ENCODE measurements at places on chromosomes 6 and 20.

DNA sequence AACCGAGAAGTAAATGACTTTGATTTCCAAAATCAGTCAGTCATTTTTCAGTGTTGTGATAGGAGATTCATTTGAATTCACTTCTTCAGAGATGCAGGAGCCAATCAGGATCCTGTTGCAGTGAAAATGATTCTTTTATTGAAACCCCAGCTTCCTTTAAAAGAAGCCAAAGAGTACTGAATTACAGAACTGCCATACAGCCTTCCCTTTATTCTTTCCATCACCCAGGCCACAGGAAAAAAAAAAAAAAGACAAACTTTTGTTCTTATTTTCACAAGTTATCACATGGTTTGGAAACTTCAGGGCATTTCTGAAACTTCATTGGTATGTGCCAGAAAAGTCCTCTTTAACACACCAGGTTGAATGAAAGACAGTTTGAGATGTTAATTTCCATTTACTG, 1.8 kb upstream of the CARMIL1 start:
- DNase-seq, result no peak

- peak; percentile 51 for DNase-seq
Measured at GRCh38 chr6:143427109-143427817, 23.2 kb downstream of the ADAT2 start.

DNA sequence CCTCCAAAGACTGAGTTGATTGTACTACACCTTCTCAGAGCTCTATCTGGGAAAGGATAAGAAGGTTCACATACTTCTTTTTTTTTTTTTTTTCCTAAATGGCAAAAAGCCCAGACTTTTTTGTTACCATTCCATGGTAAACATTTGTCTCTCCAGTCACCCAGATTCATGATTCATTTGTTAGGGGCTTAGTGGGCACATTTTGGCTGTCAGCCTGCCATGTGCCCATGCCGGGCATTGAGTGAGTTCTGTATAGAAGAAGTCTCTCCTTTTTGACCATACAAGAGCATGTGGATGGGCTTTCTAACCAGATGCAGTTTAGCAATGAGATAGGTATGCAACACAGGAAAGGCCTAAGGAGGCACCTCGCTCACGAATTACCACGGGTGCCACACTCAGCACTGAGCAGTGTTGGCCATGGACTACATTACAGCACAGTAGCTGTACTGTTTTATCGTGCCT, 447.5 kb upstream of the HSF2 start:
- no peak for DNase-seq

DNA sequence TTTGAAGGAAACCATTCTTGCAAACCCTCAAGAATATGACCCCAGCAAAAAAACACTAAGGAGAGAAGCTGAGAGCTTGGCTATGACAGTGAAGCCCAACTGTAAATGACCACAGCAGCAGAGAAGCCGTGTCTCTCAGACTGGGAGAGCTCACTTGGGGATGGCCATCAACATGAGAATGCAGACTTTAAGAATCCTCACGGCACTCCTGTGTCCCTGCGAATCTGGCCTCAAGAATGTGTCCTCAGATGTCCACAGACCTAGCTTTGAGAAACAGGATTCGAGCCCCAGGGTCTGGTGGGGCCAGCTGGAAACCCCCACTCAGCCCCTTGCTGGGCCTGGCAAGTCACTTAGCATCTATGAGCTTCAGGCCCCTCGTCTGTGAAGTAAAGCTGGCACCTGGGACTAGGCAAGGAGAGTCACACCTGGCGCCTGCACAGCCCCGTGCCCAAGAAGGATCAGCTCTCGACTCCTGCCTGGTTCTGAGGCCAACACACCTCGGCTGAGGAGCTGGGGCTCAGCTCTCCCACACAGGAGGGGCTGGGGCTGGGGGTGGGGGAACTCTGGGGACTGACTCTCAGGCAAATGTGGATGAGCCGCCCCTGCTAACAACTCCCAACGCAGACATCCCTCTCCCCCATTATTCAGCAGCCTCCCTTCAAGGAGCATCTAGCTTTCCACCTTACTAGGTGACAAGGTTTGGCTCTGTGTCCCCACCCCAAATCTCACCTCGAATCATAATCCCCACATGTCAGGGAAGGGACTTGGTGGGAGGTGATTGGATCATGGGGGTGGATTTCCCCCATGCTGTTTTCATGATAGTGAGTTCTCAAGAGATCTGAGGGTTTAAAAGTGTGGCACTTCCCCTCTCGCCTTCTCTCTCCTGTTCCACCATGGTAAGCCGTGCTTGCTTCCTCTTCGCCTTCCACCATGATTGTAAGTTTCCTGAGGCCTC, 97.7 kb downstream of the GRM4 start:
- no peak for DNase-seq

- no peak for DNase-seq
Measured at GRCh38 chr6:137472641-137473137, 21.5 kb downstream of the OLIG3 start.

DNA sequence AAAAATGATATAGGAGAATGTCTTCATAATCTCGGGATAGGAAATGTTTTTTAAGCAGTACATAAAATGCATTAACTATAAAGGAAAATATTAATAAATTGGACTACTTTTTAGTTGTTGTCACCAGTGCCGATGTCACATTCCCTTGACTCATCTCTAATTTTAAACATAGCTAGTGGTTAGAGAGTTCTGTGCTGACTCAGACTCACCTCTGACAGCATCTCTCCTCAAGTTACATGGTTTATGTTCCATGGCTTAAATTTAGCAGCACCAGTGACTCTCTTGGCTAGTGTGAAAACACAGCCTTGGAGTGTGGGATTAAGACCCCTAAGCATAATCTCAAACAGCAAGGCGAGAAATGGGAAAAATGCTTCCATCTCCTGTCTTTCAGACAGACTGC, 311.8 kb upstream of the MMS22L start:
- DNase-seq, result no peak

DNA sequence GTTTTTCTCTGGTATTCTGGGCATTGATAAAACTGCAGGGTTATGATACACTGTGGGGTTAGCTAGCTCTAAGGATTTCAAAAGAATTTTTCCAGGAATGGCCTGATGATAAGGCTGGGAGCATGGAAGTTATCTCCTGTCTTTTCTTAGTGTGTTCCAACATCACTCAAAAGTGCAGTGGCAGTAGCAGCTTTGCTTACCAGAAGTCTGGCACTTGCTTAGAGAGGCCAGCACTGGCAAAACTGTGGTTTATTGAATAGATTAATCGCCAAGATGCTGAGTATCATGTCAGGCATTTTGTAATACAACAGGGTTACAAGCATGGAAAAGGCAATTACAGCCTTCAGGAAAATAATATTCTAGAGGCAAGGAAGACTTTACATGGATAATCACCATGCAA, 719.5 kb upstream of the GJE1 start:
- no peak for DNase-seq

DNA sequence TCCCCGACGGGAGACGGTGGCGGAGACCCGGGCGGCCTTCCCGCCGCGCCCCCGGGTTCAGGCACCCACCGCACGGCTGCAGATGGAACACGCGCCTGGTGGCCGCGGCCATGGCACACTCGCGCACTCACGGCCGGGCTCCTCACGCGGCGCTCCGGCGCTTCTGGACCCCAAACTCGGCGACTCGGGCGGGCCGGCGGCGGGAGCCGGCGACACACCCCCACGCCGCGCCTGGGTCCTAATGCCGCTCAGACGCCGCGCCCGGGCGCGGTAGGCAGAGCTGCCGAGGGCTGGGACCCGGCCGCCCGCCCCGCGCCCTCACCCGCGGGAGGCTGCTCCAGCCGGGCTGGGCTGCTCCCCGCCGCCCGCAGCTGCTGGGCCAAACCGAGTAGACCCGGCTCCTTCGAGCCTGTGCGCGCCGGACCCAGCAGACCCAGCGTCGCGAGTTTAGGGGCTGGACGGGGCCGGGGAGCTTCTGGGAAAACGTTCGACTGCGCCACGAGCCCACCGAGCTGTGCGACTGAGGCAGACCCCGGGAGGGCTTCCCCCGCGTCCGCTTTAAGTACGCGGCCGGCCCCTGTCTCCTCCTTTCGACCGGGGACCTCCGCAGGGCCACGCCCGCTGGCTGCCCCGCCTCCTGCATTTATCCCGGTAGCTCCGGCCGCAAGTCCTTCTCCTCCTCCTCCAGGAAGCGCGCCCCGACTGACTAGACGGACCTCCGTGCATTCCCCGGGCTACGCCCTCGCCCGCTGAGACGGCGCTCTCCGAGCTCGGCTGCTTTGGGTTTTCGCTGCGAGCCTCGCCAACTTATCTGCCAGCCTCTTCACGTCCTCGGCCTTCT, at the start of gene SLC4A11:
Gene SLC4A11, minus strand, starts transcription at position 165 of the 841 bp plus-strand sequence. Its CDS starts 53 bp downstream, at position 112.
- DNase-seq, result no peak
